ENCODE measurements at places on chromosomes 1 and 21.
A peak's percentile ranks its signal among the peaks of the same experiment; 100 is the strongest.

DNA sequence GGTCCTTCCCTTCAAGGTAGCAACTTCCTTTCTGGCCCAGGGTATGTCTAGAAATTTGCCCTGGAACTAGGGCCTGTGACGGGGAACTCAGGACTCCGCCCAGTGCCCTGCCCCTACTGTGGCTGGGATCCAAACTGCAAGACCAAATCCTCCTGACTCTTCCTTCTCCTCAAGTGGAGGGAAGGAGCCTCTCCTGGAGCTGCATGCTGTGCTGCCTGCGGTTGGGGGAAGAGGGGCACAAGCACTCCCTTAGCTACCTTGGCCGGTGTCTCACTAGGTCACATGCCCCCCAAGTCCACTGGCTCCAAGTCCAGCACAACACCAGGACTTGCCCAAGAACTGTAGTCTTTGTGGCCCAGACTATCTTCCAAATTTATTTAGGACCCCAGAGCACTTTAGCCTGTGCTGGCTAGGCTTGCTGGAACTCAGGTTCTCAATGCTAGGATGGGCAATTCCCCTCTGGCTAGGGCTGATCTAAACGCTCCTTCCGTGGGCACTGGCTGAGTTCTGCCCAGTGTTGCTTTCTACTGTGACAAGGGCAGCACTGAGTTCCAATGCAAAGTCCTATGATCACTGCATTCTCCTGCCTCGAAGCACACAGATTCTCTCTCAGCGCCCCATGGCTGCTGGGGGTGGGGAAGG lies 12.2 kb downstream of the ADSS2 start:
- H3K4me1 ChIP-seq = peaks cover 6% of the 10 kb centered on the region
- no peak overlapping the region for H3K27ac ChIP-seq
- no peak overlapping the region for H3K4me3 ChIP-seq
- H3K27me3 ChIP-seq = no peaks in the 10 kb centered on the region
- DNase-seq = no peak
- H3K36me3 ChIP-seq = peaks cover 18% of the 10 kb centered on the region

DNA sequence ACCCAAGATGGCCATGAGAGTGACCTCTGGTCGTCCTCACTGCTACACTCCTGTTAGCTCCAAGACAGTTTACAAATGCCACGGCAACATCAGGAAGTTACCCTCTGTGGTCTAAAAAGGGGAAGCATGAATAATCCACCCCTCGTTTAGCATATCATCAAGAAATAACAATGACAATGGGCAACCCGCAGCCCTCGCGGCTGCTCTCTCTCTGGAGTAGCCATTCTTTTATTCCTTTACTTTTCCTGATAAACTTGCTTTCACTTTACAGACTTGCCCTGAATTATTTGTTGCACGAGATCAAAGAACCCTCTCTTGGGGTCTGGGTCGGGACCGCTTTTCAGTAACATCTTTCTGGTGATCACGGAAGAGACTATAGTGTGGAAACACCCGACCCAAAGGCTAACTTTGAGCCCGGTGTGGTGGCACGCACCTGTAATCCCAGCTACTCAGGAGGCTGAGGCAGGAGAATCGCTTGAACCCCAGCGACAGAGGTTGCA lies 19.8 kb upstream of the COX20 start:
- no peaks in the 10 kb centered on the region for H3K36me3 ChIP-seq
- no peak for DNase-seq
- peaks cover 2% of the 10 kb centered on the region for H3K4me1 ChIP-seq
- no peak overlapping the region for H3K4me3 ChIP-seq
- peaks cover 28% of the 10 kb centered on the region for H3K27me3 ChIP-seq
- no peak overlapping the region for H3K27ac ChIP-seq

GRCh38 chr21:15560383-15561056 lies 169.3 kb upstream of the USP25 start:
- no peaks in the 10 kb centered on the region for H3K36me3 ChIP-seq
- H3K27ac ChIP-seq = no peak overlapping the region
- no peak overlapping the region for H3K4me3 ChIP-seq
- no peak for DNase-seq

DNA sequence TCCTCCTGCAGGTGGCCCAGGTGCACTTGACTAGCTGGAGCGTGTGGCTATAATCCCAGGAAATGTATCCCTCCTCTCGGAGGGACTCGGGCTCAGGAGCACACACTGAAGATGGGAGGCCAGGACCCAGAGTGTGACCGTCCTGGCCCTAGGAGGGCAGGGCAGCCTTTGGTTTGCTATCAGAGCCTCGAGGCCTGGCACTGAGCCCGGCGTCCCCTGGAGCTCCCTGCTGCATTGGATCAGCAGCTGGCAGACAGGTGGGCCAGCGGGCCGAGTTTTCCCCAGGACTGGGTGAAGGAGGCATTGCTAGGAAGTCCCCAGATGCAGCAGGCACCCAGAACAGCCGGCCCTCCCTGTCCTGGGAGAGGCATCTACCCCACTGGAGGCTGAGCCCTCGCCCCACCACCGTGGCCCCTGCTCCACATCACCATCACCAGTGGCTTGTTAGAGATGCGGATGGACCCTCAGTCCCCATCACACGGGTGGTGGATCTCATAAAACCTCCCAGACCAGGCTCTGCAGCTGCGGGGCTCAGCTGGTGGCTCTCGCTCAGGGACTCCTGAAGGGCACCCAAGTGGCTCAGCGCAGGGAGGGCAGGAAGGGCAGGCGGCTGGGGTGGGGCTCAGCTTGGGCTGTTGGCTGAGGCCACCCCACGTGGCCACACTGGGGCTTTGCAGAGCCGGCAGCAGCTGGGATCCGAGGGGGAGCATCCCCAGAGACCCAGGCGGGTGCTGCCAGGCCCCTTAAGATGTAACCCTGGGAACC lies 32.7 kb upstream of the POFUT2 start:
- H3K36me3 ChIP-seq = no peaks in the 10 kb centered on the region
- DNase-seq = no peak
- H3K27ac ChIP-seq = no peak overlapping the region
- H3K4me3 ChIP-seq = no peak overlapping the region
- H3K27me3 ChIP-seq = peaks cover 8% of the 10 kb centered on the region

DNA sequence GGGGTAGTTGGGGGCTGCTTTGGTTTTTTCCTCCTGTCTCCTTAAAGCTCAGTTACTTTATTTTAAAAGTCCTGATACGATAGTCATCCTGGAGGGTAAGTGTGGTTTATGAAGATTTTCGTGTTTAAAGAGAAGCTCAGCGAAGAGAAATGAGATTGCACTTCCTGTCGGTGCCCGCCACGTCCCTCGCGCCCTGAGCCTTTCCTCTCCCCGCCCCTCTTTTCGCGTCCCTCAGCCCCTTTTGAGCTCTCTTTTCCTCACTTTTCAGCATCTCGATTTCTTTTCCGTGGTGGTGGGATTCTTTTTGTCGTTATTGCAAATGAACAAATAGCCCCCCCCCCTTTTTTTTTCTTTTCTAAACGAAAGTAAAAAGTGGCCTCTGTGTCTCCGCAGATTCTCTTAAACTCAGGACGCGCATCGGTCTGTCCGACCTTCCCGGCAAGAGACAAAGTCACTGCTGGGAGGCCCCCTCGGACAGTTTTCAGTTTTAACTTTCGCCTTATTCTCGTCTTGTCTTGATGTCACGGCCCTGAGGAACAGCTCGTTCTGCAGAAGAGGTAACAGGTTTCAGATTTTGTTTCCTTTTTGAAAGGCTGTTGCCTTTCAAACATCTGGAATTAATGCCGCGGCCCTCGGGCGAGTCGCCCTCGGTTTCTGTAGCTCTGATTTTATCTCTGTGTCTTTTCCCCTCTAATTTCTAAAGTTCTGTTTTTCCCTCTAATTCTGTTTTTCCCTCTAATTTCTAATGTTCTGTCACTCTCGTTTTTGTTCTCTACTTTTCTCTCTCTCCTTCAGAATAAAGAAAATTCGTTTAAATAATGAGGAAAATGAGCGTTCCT lies 1.0 kb upstream of the DMRTA2 start:
- H3K27ac ChIP-seq = peak overlapping the region; percentile 77
- H3K4me1 ChIP-seq = peaks cover 47% of the 10 kb centered on the region
- peaks cover 21% of the 10 kb centered on the region for H3K36me3 ChIP-seq
- H3K4me3 ChIP-seq = peak overlapping the region; percentile 88
- DNase-seq = peak; percentile 43
- peaks cover 93% of the 10 kb centered on the region for H3K27me3 ChIP-seq
